ENCODE measurements at places on chromosomes 3 and 15.

DNA sequence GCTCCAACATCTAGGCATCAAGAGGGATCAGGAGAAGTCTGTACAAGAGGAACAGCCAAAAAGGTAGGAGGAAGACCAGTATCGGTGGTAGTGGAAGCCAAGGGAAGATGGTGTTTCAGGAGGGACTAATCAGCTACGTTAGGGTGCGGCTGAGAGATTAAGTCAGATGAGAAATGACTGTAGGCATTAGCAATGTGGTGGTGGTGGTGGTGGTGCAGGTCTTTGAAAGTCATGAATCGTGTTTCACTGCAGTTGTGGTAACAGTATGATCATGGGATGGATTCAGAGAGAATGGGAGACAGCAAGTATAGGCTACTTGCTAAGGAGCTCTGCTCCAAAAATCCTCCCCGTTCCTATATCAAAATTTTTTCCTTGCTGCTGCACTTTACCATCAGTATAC is 35.5 kb downstream of the ASTE1 start:
- no peak for DNase-seq

- DNase-seq, result no peak
Observed at GRCh38 chr3:6807967-6808588, 52.8 kb upstream of the GRM7 start.

DNA sequence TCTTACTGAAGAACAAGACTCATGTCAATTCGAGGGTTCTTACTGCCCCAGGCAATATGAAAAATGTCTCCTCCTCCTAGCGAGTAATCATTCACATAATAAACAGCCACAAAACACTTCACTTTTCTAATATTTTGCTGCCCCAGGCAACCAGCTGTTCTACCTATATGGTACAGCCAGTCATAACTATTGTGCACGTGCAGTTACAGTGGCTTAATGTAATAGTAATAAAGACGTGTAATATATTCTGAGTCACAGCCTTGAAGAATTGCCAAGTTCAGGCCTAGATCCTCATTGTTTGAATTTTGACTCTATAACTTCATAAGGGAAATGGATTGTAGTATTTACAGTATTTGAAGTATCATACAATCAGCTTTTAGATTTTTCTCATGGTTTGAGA is 1250.0 kb upstream of the GBE1 start:
- DNase-seq, result no peak

- no peak for DNase-seq
Observed at GRCh38 chr15:44580105-44580504, 43.2 kb downstream of the EIF3J start.

GRCh38 chr15:40070166-40070557 is 31.2 kb upstream of the SRP14 start:
- DNase-seq, result no peak

- no peak for DNase-seq
Observed at GRCh38 chr3:182969277-182969676, 11.1 kb downstream of the DCUN1D1 start.

DNA sequence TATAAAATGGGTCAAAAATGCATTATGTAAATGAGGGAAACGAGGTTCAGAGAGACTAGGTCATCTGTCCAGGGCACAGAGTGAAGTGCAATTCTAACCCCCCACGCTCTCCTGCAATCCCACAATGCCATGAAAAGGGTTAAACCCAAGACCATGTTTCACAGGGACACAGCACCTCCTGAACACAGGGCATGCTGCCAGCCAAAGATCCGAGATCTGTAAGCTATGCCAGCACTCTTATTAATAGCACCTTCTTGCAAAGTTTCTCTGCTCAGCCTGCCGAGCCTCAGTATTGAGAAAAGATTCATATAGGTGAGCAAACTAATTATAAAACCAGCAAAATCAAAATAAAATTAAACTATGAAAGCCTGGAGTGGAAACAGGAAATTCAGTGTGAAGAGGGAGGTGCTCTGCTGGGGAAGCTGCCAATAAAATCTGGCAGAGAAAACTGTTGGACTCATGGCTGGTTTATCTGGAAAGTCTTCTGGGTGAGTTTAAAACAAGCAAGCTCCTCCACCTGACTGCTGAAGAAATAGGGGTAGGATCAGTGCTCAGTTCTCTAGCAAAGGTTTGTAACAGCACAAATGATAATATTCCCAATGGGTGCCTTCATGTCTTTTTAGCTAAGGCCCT is 50.3 kb downstream of the LRIG1 start:
- no peak for DNase-seq

DNA sequence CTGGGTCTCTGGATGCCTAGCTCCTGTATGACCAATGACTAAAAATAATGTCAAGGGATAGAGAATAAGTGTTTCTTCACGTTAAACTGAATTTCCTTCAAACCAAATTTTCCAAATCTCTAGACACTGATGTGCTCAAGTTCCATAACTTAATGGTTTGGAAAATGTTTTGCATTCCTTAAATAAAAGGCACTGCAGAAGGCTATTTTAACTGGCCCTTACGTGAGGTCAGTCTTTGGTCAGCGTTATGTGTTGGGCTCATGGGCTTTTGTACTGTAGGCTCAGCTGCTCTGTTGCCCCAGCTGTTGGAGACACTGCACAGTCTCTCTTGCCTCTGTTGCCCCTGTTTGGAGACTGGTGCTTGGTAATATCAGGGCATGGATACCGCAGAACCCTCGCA is 188.5 kb downstream of the TPRG1 start:
- DNase-seq, result no peak

- DNase-seq, result no peak
Observed at GRCh38 chr3:5384557-5385236, 197.2 kb downstream of the EDEM1 start.

- DNase-seq, result no peak
Observed at GRCh38 chr3:57956119-57956832, 51.9 kb upstream of the FLNB start.

GRCh38 chr3:112767177-112767576 is 79.5 kb downstream of the CD200R1L start:
- no peak for DNase-seq

GRCh38 chr15:65655026-65655425 is 33.3 kb downstream of the SLC24A1 start:
- no peak for DNase-seq

DNA sequence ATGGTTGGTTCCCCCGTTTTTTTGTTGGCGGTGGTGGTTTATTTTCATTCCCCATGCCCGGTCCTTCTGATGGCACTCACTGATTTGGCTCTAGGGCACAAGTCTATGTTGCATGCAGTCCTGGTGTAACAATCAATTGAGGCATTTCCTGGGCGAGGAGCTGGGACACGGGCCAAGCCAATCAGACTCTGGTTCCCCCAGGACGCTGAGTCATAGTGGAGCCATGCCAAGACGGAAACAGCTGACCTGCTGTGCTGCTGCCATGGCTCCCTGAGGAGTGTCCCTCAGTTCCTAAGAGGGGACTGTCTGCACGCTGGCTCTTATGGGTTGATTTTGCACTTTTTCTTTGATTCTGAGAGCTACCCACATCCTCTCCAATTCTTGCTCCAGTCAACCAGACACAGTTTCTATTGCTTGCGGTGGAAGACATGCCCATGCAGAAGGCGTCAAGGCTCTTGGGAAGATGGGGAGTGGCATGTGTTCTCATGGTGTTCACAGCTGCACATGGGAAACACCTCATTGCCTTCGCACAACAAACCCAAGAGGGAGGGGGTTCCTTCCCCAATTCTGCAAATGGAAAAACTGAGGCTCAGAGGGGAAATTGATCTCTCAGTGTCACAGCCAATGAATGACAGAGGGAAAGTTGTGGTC is 28.3 kb upstream of the ALDH1L1 start:
- no peak for DNase-seq

- no peak for DNase-seq
Observed at GRCh38 chr3:126024049-126024854, 55.3 kb downstream of the ROPN1B start.

DNA sequence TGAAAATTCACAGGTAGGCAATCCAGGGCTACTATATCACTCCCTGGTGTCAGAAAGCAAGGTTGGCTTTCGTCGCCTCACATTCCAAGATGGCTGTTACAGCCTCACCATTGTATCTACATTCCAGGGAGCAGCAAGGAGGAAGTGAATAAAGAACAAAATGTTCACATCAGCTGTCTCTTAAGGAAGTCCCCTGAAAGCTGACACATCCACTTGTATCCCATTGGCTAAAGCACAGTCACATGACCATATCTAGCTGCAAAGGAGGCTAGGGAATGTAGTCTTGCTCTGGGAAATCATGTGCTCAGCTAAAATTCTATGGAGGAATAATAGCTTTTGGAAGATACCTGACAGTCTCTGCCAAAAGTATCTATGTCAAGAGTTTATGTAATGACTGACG is 12.8 kb upstream of the GATA2 start:
- no peak for DNase-seq

- DNase-seq, result no peak
Observed at GRCh38 chr3:21533002-21533401, 218.0 kb downstream of the ZNF385D start.

Measured in activated naive CD4-positive, alpha-beta T cell (primary cell).